ENCODE measurements at places on chromosomes 3 and 15.

DNA sequence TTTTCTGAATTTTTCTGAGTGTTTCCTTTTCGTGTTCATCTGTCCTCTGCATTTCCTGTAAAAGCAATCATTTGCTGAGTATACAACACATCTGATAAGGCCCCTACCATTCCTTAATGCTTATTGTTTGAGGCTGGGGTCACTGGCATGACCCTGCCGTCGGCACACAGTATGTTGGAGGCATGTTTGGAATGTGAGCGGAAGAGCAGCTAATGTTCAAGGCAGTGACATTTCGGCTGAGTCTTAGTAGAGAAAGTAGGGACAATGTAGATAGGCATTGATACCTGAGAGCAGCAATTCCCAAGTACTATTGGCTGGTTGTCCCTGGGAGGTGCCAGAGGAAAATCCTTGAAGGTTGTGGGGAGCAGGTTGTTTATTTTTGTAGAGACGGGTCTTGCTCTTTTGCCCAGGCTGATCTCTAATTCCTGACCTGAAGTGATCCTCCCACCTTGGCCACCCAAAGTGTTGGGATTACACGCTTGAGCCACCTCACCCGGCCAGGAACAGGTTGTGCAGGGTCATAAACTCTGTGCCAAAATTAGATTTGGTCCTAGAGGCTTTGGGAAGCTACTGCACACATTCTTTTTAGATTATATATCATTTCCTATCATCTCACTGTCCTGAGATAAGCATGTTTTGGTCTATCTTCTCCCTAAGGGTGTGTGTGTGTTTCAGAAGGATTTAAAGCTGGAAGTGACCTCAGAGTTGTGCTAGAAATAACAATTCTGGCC, 13.5 kb downstream of the PTPN23 start:
- DNase-seq, result no peak

DNA sequence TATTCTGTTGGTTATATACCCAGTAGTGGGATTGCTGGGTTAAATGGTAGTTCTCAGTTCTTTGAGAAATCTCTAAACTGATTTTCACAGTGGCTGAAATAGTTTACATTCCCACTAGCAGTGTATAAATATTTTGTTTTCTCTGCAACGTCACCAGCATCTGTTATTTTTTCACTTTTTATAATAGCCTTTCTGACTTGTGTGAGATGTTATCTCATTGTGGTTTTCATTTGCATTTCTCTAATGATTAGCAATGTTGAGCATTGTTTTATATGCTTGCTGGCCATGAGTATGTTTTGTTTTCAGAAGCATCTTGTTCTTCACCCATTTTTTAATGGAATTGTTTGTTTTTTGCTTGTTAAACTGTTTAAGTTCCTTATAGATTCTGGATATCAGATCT, 612.7 kb upstream of the SGO1 start:
- DNase-seq, result no peak

GRCh38 chr3:133505813-133506212, 67.7 kb upstream of the CDV3 start:
- DNase-seq, result no peak

GRCh38 chr3:177257625-177258024, 60.3 kb upstream of the TBL1XR1 start:
- no peak for DNase-seq

DNA sequence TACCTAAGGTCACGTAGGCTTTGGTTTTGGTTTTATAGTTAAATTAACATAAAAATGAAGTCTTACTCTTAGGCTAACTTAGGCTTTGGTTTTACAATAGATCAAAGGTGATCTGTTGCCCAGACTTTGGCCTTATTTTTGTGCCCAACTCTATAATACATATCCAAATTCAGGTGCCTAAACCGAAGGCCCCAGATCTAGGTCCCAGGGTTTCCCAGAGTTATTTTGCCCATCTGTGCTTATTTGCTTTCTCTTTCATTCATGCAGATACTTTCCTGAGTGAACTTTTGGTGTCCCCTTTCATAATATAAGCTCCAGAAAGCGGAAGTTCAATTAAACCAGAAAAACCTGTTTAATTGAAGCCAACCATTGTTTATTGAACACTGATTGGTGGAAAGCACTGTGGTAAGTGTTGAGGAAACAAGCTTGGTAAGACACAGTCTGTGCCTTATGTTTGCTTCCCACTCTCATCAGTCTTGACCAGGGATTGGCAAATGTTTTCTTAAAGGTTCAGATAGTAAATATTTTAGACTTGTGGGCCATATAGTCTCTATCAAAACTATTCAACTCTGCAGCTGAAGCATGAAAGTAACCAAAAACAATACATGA, 209.7 kb downstream of the WDR72 start:
- DNase-seq, result no peak

GRCh38 chr3:55947406-55947805, 460.3 kb upstream of the WNT5A start:
- no peak for DNase-seq

GRCh38 chr3:69143612-69144011, 21.2 kb upstream of the LMOD3 start:
- no peak for DNase-seq

- no peak for DNase-seq
These were observed 43.5 kb downstream of the PHC3 start for GRCh38 chr3:170137986-170138385.

- no peak for DNase-seq
These were observed 23.2 kb downstream of the SERPINI2 start for GRCh38 chr3:167450675-167451074.

DNA sequence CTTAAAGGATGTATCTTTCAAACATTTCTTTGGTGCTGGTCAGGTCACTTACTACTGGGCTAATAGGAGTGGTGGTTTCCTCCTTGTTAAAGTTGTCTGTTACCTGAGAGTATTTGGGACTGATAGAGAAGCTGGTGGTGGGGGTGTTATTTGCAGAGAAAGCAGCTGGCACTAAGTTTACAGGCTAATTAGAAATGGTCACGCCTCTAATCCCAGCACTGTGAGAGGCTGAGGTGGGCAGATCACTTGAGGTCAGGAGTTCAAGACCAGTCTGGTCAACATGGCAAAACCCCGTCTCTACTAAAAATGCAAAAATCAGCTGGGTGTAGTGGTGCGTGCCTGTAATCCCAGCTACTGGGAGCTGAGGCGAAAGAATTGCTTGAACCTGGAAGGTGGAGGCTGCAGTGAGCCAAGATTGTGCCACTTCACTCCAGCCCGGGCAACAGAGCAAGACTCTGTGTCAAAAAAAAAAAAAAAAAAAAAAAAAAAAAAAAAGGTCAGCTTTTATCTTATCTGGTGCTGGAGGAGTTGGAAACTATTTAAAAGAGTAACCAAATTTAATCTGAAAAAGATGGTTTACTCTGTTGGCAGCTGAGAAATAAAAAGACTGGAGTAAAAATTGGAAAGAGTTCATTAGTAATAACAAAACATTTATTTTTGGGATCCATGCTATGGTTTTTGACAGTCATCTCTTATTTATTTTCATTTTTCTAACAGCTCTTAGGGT, 332.6 kb downstream of the PTPRG start:
- no peak for DNase-seq

- no peak for DNase-seq
These were observed 79.0 kb downstream of the THSD4 start for GRCh38 chr15:71194286-71194685.

DNA sequence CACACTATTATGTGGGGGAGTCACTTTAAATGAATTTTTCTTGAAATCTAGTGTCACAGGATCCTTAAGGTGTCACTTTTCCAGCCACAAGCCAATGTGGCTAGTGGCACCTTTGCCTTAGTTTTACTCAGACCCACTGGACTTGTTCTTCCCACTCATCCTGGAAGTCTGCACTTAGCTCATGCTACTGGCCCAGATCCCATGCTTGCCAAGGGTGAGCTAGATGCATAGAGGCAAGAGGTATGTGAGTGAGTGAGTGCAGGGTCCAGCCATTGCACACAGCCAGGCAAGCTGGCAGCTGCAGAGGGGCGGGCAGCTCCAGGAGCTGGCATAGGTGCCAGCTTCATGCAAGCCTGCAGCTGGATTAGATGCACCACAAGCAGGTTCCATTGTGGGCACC, 81.0 kb downstream of the CGGBP1 start:
- no peak for DNase-seq

DNA sequence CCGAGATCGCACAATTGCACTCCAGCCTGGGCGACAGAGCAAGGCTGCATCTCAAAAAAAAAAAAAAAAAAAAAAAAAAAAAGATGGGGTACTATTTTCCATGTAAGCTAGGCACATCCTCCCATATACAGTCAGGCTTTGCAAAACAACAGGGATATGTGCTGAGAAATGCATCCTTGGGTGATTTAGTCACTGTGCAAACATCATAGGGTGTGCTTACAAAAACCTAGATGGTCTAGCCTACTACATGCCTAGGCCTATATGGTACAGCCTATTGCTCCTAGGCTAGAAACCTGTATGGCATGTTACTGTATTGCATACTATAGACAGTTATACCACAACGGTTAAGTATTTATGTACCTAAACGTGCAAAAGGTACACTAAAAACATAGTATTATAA, 75.0 kb downstream of the TTBK2 start:
- DNase-seq, result no peak

DNA sequence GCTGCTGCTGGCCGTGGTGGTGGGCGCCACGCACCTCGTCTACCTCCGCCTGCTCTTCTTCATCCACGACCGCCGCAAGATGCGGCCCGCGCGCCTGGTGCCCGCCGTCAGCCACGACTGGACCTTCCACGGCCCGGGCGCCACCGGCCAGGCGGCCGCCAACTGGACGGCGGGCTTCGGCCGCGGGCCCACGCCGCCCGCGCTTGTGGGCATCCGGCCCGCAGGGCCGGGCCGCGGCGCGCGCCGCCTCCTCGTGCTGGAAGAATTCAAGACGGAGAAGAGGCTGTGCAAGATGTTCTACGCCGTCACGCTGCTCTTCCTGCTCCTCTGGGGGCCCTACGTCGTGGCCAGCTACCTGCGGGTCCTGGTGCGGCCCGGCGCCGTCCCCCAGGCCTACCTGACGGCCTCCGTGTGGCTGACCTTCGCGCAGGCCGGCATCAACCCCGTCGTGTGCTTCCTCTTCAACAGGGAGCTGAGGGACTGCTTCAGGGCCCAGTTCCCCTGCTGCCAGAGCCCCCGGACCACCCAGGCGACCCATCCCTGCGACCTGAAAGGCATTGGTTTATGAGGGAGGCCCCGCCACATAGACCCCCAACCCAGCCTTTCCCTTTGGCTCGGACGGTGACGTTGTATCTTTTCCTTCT, 1.1 kb downstream of the GPR27 start:
- no peak for DNase-seq

- no peak for DNase-seq
These were observed 179.9 kb upstream of the PFN2 start for GRCh38 chr3:150150633-150151032.

- no peak for DNase-seq
These were observed 36.7 kb upstream of the CTDSPL start for GRCh38 chr3:37824954-37825328.

DNA sequence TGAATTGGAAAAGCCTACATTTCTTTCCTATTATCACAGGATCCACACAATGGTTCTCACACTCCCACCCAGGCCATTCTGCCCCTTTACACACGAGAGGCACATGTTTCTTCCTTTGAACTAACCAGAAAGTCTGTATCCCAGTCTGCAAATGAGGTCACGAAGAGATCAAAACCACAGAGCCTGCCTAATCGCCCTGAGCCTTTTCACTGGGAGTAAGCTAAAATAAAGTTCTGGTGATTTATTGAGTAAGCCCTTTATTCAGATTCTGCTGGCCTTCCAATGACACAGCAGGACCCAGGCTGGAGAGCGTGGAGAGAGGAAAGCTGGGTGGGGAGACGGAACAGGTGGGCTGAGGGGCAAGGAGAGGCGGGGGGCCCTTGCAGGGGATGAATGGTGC, 78.7 kb downstream of the ATP1B3 start:
- no peak for DNase-seq

GRCh38 chr15:40106203-40107161, 2.2 kb downstream of the BMF start:
- no peak for DNase-seq

- no peak for DNase-seq
These were observed 19.5 kb downstream of the POC1A start for GRCh38 chr3:52134761-52135160.

DNA sequence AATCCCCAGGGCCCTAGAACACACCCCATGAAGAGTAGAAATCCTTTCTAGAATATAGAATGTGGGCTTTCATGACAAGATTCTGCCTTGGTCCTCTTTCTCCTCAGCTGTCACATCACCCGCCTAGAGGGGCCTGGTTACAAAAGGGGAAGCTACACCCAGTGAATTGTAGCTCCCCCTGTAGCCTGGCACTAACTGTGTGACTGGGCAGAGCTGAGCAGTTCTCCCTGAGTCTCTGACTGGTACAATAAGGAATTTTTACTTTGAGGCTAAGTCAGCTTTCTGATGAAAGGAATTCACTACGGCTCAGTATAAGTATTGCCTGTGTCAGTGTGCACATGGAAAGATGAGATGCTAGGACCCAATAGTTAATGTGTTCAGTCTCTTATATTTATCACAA, 28.7 kb upstream of the ZNF148 start:
- DNase-seq, result no peak

GRCh38 chr15:90261811-90262210, 3.7 kb upstream of the NGRN start:
- no peak for DNase-seq

GRCh38 chr3:148648685-148649352, 48.9 kb upstream of the AGTR1 start:
- DNase-seq, result no peak

- no peak for DNase-seq
These were observed 329.9 kb upstream of the TBL1XR1 start for GRCh38 chr3:177527182-177527581.

DNA sequence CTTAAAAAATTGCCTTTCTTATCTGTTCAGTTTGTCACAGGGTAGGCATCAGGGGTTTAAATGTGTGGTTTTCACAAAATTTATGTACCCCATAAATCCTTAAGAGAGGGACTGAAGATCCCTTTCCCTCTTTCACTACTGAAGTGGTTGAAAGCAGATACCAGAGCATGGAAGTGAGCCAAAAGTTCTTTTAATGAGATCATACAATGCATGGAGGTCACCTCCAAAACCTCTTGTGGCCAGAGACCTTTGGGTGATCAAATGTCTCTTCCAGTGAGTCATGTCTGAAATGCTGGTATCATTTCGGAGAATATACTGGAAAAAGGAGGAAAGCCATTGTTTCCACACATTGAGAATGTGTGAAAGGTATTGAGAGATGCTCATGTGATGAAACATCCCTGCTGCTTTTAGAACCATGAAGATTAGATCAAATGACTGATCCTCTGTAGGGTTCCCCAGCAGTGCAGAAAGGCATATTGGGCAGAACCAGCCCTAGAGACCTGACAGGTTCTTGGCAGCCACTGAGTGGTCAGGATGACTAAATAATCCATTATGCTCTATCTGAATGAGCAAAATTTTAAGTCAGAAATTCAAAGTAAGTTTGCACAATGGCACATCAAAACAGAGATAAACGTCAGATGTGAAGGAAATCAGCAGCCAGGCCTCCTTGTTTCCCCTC, 165.8 kb upstream of the SLC2A2 start:
- no peak for DNase-seq

DNA sequence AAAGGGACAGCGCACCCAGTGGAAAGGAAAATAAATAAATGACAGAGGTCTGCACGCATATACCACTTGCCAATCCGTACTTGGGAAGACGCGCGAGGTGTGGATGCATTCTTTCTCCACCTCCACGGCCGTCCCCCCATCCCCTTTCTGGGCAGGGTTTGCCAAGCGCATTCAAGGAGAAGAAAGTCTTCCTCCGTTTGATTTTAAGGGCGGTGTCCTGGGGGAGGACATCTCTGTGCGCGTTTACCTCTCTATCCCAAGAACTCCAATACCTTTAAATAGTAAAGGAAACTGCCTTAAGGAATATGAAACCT, 576 bp upstream of the MB21D2 start:
- no peak for DNase-seq

GRCh38 chr3:126907557-126907956, 75.4 kb upstream of the PLXNA1 start:
- DNase-seq, result no peak

GRCh38 chr3:27545061-27545460, 60.9 kb upstream of the SLC4A7 start:
- no peak for DNase-seq
